ENCODE measurements at places on chromosomes 7 and 10.

DNA sequence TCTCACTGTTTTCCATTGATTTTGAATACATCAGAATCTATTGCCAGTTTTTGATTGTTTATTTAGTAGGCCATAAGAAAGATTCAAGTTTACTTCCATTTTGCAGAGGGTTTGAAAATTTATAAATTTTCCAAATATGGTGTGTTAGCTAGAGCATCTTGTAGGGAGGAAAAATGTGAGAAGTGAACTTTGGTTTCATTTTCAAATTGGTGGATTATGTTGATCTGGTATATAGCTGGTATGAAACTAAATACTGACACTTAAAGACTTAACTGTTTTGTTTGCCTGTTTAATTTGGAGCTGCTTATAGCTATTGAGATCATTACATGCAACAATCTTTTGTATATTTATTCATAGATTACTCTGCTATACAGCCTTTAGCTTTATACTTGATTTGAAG lies 108.1 kb downstream of the ADAM22 start:
- no peak for DNase-seq

DNA sequence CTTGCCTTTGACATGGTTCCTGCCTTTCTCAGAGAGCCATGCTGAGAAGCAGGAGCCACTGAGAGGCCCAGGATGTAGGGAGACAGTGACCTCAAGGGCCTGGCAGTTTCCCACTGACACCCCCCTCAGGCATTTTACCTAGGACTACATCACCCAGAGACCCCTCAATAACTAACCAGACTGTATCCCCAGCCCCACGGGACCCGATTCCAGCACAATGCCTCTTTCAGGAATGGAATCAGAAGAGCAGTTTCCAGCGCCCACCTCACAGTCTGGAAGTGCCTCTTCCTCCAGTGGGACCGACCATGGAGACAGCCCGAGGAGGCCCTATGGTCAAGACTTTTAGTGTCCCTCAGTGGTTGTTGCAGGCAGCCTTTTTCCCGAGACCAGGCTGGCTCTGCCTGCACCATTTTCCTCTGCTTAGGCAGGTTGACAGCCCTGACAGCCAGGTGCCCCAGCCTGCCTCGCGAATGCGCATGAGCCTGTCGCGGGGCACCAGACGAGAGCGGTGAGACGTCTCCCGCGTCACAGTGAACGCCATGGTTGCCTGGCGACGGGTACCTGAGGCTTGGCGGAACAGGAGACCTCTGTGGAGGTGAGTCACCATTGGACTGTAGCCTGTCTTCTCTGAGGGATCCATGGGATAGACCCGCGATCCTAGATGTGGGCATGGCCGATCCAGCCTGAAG lies 28.4 kb upstream of the ZNF273 start:
- DNase-seq = no peak

GRCh38 chr10:43479275-43479674 lies 42.4 kb downstream of the ZNF487 start:
- DNase-seq = no peak

DNA sequence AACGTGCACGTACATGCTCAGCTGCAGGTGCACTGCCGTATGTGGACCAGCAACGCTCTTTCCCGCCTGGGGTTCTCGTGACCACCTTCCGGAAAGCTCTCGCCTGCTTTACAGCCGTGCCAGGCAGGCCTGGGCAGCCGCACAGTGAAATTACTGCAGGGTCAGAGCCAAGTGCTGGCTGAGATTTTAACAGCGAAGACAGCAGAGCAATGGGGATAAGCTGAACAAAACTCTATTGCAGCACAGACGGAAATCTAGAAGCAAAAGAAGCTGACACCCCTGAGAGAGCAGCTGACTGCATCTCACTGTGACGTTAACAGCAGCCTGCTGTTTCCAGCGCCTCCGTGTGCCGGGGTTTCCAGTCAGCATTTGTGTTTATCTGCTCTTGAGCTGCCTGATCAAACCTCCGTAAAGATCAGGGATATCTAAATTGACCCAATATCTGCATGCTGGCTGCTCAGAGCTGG lies 179.0 kb downstream of the DIP2C start:
- DNase-seq = no peak

DNA sequence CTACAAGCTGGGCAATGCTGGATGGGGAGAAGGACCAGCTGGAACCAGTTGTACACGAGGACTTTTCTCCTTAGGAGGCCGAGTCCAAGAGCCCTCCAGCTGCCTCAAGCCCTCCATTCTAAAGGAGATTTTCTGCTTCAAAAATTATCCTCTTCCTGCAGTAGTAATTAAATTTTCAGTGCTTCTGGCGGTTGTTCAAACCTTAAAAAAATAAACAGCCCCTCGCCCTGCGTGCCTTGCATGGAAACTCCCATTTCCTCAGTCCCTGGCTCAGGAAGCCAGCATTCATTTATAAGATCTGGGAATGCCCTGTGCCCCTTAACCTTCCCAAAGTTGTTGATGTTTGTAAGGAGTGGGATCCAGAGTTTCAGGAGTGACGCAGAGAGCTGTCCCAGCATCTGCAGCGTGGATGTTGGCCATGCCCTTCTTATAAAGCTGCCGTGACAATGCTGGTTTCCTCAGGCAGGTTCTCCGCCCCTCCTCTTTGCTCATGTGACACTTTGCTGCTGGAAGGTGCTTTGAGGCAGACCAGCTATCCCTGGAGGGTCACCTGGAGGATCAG lies 24.0 kb upstream of the ACTR3B start:
- DNase-seq = no peak

- DNase-seq = no peak
Measured at GRCh38 chr10:94069884-94070283, 76.2 kb downstream of the PLCE1 start.

All from ELF-1 (cell line).